KG1 (cell line): ENCODE measurements at places on chromosomes 6 and 20.

DNA sequence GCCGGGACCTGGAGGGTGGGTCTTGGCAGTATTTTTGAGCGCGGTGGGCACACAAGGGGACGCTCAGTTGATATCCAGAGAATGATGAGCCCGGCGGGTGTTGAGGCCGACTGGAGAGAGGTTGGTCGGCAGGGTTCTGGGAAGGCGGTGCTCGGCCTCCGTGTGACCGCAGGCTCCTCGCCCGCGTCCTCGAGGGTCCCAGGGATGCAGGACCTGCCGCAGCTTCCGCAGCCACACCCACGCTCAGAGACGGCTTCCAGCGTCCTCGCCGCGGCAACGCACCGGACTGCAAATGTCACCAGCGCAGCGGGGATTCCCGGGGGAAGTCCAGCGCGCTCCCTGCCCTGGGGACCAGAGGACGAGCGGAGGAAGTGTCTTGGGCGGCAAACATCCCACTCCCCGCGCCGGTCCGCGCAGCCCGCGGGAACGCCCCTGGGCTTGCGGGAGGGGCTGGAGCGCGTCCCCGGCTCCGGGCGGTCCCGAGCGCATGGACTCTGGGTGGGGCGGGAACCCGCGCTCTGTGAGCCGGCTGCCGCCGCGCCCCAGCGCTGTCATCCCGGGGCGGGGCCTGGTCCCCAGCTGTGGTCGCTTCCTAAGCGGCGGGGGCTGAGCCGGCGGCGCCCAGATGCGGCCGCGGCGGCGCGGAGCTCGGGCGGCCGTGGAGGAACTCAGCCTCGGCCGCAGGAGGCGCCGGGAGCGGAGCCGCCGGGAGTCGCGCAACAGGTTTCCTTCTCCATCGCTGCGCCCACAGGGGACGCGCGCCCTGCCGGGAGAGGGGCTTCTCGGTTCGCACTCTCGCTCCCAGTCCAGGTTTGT, at the start of gene STX11:
Gene STX11, plus strand, starts transcription at position 624 of the 816 bp plus-strand sequence. CDS start 36,111 bp downstream, outside the sequence.
- DNase-seq: no peak

DNA sequence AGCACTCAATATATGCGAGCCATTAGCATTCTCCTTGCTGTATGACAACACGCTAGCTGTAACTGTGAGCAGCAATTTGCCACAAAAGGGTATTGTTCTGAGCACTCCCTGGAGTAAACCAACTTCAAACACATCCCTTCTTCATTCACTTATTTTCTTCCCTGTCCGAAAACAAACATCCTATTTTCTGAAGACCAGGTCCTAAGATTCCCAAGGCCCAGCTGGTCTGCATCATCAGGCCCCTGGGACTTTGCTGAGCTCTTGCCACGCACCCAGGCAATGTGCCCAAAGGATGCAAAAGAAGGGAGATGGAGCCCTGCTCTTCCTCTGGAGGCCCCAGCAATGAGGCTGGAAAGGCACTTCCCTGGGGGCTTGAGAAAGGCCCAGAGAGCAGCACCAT, 118.1 kb downstream of the PREX1 start:
- DNase-seq: no peak

- DNase-seq: no peak
Observed at GRCh38 chr6:110250838-110251237, 70.6 kb downstream of the CDC40 start.

DNA sequence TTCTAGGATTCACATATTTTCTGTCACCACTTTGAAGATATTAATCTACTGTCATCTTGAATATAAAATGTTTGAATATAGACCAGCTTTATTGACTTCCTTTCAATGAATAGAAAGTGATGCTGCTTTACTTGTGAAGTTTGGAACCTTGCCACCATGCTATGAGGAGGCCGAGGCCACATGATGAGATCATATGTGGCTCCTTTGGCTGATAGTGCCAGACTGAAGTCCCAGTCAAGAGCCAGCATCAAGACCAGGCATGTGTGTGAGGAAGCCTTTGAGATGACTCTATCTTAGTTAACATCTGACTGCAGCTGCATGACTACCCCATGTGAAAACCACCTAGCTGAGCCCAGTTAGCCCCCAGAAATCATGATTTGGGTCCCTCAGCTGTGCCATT, 169.5 kb downstream of the OTOR start:
- no peak for DNase-seq

DNA sequence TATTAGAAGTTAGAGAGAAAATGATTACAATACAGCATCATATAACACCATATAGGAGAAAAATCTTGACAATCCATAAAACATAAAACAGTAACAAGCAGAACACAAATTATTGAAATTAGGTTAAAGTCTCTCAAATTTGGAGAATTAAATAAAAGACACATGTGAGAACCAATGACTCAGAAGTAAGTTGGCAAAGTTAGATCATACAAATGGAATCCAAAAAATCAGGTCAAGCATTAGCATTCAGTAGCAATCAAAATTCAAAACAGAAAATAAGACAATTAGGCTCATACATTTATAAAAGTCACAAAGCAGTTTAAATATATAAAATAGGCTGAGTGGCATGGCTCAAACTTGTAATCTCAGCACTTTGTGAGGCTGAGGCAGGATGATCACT, 775.6 kb downstream of the PHF3 start:
- DNase-seq: no peak

- no peak for DNase-seq
Observed at GRCh38 chr6:118758946-118759345, 107.6 kb upstream of the CEP85L start.

GRCh38 chr6:165744555-165745228, 81.7 kb upstream of the PDE10A start:
- no peak for DNase-seq

- DNase-seq: no peak
Observed at GRCh38 chr20:2952766-2953165, 79.5 kb downstream of the PTPRA start.

DNA sequence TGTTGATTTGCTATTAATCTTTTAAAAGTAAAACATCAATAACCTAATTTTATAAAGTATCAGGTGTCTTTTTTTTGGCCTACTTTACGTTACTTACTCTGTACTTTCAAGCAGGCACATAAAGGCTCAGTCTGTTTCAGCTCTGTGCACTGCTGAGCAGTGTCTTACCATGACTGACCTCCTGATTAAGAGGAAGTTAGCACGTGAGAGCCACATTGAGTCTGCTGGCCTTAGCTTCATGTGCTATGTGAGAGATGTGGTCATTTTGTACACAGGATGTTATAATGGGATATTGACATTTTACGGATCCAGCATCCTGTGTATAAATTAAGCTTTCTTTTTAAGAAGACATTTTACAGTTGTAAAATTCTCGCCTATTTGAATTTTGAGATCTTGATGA, 31.9 kb downstream of the ARID1B start:
- DNase-seq: no peak

DNA sequence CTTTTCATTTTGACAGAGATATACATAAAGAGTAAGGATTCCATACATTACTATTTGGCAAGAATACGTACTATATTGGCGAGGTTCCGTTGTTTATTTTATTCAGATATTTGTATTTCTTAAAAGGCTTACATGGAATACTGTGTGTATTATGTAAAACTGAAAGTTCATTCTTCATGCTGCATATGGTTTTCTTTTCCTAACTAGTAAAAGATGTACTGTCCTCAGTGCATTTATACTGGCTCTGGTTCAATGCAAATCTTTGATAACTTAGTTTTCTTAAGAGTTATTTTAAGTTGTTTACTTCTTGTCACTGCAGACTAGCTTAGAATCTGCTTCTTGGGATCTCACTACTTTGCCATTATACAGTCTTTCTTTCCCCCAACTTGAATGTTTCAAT, 42.0 kb downstream of the ADGRB3 start:
- no peak for DNase-seq

DNA sequence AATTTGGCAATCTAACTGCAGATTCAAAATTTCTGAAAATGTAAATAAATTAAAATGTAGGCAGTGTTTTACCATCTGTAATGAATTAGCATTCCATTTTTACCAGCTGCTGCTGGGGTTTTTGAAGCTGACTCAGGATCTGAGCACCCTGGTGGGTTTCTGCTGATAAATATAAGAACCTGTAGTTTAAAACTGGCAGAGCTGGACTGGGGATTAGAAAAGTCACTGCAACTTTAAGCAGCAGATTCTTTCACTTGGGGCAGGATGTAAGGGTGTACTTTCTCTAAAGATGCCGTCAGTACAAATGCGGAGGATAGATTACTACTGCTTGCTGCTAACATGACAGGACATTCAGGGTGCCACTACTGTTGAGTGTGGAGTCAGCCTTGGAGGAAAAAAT, 341.8 kb downstream of the CDKAL1 start:
- no peak for DNase-seq

DNA sequence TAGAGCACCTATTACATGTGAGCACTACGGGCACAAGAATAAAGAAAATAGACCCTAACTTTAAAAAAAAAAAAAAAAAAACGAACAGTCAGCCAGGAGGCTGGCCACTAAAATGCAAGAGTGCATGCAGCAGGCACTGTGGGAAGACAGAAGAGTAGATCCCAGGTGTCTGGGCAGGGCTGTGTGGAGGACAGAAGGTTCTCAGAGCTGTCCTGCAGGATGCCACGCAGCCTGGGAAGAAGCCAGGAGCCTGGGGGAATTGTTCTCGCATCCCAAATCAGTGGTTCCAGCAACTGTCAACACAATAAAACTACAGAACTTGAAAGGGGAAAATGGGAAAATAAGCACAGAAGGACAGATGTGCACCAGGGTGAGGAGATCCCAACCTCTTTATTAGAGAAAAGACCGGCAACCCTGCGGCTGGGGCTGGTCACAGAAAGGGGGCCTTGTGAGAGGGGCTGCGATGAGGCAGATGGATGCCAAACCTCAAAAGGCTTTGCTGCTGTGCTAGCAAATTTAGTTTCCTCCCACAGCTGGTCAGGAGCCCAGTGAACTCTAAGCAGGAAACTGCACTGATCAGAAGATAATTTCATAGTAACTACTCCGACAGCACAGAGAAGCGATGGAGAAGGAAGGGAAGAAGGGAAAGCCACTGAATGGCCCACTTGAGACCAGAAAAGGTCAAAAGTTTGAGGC, 30.9 kb downstream of the MAP3K5 start:
- no peak for DNase-seq

DNA sequence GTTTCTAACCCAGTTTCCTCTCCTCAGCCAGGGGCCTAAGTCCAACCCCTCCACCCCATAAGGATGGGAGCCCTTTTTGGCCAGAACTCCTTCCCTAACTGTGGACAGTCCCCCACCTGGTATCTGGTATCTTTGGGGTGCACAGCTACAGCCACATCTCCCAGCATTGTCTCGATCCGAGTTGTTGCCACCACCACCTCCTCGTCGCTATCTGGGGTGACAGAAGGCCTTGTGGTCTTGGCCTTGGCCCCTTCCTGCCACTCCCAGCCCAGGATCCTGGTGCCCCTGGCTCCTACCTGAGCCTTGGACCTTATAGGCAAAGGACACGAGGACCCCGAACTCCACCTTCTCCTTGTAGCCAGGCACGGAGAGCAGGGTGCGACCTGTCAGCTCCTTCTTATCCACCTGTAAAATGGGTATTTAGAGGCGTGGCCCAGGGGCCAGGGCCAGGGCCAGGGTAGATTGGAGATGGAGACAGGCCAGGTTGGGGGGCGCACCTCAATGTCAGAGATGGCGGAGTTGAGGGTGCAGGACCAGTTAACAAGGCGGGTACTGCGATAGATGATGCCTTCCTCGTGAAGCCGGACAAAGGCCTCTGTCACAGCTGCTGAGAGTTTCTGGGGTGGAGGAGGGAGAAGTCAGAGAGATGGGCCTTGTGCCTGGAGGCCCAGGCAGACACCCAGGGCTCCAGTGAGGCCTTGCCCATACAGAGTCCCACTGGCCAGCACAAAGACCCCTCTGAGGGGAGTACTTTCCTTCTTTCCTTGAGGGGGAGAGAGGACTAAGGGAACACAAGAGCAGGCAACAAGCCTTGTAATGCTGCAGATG, 7.2 kb upstream of the VWA7 start:
- no peak for DNase-seq

DNA sequence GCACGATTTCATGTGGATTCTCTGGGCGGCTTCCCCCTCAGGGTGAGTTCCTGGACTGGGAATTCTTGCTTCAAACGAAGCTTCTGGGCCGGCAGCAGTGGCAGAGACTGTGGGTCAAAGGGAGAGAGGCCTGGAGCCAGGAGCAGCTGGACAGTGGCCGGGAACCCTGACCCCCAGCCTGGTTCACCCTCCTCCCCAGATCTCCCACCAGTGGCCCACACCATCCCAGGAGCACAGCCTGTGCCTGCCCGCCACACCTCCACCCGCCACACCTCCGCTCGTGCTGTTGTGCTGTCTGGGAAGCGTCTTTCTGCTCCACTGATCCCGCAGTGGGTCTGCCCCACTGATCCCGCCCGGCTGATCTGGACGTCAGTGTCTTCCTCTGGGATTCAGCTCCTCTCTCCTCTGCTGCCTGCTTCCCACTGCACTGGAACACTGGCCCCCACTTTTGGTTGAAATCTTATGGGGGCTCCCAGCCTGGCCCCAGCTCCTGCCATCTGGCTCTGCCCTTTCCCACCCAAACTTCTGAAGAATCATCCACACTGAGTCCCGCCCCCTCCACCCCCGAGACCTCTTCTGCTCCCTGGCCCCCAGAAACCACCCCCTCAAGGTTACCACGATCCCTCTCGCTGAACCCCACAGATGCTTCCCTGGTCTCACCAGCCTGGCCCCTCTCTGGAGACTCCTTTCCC, 9.8 kb downstream of the ZBP1 start:
- no peak for DNase-seq

GRCh38 chr20:36873498-36874189, 2.3 kb upstream of the TLDC2 start:
- no peak for DNase-seq

DNA sequence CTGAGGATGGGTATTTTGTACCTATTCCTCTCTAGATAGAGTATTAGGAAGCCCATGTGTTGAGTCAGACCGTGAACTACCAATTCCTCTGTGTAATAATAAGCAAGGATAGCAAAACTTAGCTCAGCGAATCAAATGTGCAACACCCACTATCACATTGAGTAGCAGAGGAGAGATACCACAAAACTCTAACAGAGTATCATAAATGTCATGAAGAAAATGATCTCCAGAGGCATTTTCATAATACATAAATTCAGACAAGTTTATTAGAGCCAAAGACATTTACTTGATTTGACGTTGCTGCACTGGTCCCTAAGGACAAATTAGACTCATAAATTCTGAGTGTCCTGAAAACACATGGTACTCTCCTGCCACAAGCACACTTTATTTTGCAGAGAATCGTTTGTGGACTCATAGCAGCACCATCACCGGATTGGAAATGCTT, 245.2 kb downstream of the HAO1 start:
- DNase-seq: no peak

- no peak for DNase-seq
Observed at GRCh38 chr20:64279826-64280459, 24.4 kb downstream of the PCMTD2 start.

DNA sequence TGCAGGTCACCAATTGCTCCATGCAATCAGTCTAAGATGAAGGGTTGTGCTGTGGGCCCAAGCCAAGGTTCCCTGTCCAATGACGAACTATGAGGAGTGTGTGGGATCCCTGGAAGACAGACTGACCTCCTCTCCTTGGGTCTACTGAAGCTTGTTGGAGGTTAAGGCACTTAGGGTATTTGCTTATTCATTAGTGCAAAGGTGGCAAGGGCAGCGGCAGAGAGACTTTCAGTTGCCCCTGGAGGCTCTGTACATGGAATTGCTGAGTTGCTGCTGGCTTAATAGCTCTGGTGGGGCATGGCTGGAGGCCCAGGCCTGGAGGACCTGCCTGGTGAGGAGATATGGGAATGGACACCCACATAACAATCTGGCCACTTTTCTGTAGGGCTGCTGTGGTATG, 29.8 kb upstream of the CST5 start:
- DNase-seq: no peak

- no peak for DNase-seq
Observed at GRCh38 chr6:109768485-109768884, 77.4 kb downstream of the FIG4 start.
